ENCODE measurements at places on chromosomes 2 and 18.

GRCh38 chr2:98020516-98020915 is 24.8 kb upstream of the TMEM131 start:
- no peak for DNase-seq

GRCh38 chr2:163640542-163641193 is 95.1 kb downstream of the FIGN start:
- DNase-seq: no peak

- no peak for DNase-seq
Measured at GRCh38 chr2:85536479-85536878, 2.5 kb upstream of the MAT2A start.

DNA sequence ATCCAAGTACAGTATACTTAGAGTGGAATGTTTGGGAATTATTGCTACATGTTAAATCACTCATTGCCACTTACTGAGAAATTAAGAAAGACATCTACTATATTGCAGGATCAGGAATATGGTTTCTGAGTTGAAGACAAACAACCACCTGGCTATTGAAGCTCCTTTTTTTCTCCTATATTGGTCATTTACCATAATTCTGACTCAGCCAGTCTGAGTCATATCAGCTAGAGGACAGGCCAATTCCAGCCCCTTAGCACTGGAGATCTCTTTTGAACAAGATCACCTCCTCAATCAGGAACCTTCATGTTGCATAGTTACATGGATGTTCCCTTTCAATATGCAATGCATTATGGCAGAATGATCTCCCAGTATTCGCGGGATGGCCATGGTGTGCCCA is 42.7 kb upstream of the CDH19 start:
- DNase-seq: no peak

DNA sequence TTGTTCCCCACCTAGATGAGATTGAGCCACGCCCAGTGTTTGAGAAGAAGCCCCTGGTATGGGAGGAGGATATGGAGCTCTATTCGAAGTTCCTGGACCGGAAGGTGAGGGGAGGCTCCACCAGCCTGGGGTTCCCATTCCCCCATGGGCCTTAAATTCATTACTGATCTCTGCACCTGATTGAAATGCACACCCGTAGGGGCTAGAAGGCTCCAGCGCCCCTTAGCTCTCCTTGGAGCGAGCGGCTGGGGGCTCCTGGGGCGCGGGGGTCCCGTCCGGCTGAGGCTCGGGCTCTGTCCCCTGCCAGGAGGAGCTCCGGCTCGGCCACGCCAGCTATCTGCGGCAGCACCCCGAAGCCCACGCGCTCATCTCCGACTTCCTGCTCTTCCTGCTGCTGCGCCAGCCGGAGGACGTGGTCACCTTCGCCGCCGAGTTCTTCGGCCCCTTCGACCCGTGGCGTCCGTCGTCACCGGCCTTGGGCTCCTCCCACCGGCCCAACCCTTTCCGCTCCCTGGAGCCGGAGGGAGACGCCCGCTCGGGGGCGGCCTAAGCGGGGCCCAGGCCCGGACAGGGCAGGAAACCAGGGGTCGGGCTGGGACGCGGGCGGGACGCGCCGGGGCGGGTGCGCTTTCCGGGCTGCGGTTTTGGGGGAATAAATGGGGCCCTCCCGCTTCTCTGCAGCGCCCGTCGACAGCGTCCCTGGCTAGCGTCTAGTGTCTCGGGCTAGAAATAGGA is 10.9 kb downstream of the CATIP start:
- peak; percentile 93 for DNase-seq

- no peak for DNase-seq
Measured at GRCh38 chr18:12291690-12292089, 16.4 kb upstream of the TUBB6 start.

DNA sequence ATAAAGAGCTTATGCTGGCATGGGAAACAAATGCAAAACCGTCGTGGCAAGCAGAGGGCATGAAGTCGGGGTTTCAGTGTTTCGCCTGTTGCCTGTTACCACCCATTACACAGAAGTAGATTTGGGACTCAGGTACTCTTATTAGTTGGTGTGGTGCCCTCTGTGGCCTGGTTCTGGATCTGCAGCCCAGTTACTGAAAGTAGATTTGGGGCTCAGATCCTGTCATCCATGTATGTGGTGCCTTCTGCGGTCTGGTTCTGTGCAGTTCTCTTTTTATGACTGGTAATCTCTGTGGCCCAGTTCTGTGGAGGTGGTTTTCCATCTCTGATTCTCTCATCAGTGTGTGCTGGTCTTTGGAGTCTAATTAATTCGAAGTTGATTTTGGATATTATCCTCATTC is 45.2 kb downstream of the ADNP2 start:
- DNase-seq: peak; percentile 81
